Fibroblast of mammary gland (primary cell): ENCODE measurements at places on chromosomes 4 and X.

- DNase-seq, result no peak
Observed at GRCh38 chr4:158182736-158183135, 9.9 kb upstream of the GASK1B start.

GRCh38 chrX:152520653-152521052 lies 69.5 kb upstream of the GABRA3 start:
- DNase-seq, result no peak

- peak; percentile 56 for DNase-seq
Observed at GRCh38 chrX:115968436-115969252, 201.9 kb upstream of the AGTR2 start.

DNA sequence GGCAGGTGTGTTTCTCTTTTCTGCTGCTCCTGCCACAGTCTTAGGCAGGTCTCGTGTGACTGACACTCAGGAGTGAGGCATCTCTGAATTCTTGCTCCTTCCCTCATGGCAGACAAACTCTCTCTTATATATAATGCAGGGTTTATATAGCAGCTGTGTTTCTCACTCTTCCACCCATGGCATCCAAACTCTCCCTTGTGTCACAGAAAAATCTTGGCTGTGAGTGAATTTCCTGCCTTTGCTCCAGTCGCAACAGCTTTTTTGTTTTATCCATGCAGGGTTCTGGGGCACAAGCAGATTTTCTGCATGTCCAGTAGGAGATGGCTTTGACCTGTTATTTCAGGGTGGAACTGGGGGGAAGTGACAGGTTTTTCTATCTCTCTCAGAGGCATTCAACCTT lies 1275.5 kb downstream of the ADGRL3 start:
- DNase-seq, result no peak

DNA sequence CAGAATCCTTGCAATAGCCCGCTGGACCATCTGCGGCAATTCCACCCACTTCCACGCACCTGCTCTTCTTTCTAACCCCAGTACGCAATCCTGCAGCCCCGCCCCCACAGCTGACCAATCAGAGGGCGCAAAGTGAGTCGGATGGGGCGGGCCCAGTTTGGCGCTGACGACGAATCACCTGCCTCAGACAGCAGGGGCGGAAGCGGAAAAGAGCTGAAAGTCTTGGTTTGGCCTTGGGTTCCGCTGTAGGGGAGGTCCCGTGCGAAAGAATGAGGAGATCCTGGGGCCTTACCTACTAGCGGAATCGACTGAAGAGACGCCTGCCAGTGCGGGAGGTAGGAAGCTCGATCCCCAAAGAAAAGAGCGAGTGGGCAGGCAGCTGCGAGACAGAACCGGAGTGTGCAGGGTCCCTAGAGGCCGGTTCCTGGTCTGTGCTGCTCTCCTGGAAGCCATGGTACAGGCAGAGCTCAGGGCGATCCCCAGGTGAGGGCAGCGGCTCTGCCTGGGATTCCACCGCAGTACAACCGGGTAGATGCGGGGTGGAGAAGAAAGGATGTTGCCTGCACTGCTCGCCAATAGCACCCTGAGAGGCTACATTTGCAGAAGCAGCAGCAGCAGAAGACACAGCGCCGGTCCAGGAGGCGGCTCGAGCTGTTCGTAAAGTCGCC lies at the start of gene TMEM184C:
Gene TMEM184C (plus strand): TSS at position 225 of the 668 bp plus-strand sequence. CDS start 560 bp downstream, outside the sequence.
- peak; percentile 89 for DNase-seq

- DNase-seq, result no peak
Observed at GRCh38 chrX:16870862-16871815, 977 bp upstream of the RBBP7 start.
